ENCODE measurements at places on chromosomes 7 and 10. TPM values are rescaled to one million over a fixed set of nuclear protein-coding genes. Genes with fewer than 3 reads are reported as not detected.

DNA sequence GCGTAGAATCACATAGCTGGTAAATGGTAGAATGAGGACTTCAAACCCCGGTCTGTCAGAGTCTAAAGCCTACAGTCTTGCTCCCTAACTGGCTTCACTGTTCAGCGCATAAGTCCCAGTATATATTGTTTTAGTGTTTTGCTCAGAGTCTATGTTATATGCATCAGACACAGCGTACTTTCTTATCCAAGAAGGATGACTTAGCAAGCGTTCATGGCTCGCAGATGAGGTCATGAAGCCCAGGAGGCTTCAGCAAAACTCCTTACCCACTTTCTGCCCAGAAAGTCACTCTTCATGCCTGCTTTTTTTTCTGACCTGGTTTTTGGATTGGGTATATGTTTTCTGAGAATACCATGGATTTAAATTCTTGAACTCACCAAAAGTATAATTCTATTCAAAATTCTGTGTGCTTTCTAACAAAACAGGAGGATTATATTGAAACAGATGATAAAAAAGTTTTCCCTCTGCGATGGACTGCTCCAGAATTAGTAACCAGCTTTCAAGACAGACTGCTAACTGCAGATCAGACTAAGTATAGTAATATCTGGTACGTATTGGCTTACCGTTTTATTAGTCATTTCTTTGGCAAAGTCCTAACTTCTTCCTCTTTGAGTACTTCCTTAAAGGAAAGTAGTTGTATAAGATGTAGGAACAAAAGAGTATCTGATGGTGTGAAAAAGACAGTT, 24.6 kb upstream of the BHLHA15 start:
- DNase-seq = no peak
- H3K4me1 ChIP-seq = no peaks in the 10 kb centered on the region
- H3K36me3 ChIP-seq = peaks cover 3% of the 10 kb centered on the region
- H3K27ac ChIP-seq = no peak overlapping the region

GRCh38 chr7:6205971-6206660, 66.3 kb downstream of the CYTH3 start:
- no peak for DNase-seq
- no peaks in the 10 kb centered on the region for H3K27me3 ChIP-seq

DNA sequence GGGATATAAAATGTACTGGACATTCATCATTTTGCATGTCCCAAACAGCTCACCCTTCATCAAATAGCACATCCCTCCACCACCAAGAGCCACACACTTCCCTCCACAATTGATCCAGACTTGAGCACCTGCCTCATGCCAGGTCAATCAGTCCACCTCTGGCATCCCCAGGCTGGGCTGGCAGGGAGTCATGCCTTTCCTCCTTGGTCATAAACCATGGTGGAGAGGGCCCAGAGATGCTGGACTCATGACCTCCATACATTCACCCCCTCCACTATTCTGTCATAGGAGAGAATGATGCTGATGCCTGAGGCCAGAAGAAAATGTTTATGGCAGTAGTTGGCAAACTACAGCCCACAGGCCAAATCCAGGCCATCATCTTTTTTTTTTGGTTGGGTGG, 16.1 kb upstream of the GDF10 start:
- H3K27ac ChIP-seq = no peak overlapping the region
- no peaks in the 10 kb centered on the region for H3K36me3 ChIP-seq
- H3K27me3 ChIP-seq = peaks cover 11% of the 10 kb centered on the region
- no peak for DNase-seq
- no peaks in the 10 kb centered on the region for H3K4me1 ChIP-seq

DNA sequence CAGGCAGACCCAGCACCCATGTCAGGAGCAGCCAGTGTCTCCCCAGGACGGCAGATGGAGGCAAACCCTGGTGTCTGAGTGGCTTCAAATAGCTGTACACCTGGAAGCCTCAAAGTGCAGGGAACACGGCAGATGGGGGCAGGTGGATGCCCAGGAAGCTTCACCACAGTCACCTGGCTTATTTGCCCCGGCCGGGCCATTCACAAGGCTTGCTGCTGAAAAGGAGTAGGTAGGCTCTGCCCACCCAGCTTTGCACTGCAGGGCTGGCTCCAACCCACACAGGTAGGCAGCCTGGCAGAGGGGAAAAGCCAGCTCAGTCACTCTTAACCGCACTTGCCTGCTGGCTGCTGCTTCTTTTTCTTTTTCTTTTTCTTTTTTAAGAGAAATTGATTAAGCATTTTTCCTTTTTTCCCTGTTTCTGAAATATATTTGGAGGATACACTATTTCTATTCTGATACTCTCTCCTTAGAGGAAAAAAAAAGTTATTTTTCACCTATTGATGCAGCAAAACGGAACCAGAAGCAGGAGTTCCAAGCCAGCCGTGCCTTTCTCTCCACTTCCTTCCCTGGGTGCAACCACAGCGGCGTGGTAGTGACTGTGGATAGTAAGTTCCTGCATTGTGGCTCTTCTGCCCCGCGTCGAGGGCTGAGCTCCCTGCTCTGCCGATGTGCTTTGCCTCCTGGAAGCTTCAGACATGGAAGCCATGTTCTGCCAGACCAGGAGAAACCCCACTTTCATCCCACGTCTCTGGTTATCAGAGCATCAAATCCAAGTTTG, 118.3 kb downstream of the KLF6 start:
- no peaks in the 10 kb centered on the region for H3K36me3 ChIP-seq
- peak overlapping the region; percentile 99 for H3K27ac ChIP-seq
- DNase-seq = no peak
- H3K4me1 ChIP-seq = peaks cover 23% of the 10 kb centered on the region

DNA sequence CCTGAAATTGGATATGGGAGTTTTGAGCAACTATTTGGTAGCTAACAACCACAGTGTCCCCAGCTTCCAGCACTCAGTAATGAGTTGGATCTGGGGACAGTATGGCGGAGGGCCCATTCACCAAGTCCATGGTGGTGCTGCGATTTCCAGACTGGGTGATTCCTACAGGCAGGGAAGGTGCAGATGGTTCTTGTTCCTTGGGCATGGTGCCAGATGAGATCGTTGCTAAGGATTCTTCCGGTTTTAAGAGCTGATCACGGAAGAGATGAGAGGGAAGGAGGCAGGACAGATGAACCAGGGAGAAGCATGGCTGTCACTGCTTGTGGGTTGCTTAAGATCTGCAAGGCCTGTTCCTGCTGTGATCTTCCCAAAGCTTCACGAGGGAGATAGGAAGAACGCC, 380.3 kb downstream of the TCERG1L start:
- no peak overlapping the region for H3K27ac ChIP-seq
- no peak overlapping the region for H3K4me3 ChIP-seq
- no peaks in the 10 kb centered on the region for H3K36me3 ChIP-seq
- DNase-seq = no peak

DNA sequence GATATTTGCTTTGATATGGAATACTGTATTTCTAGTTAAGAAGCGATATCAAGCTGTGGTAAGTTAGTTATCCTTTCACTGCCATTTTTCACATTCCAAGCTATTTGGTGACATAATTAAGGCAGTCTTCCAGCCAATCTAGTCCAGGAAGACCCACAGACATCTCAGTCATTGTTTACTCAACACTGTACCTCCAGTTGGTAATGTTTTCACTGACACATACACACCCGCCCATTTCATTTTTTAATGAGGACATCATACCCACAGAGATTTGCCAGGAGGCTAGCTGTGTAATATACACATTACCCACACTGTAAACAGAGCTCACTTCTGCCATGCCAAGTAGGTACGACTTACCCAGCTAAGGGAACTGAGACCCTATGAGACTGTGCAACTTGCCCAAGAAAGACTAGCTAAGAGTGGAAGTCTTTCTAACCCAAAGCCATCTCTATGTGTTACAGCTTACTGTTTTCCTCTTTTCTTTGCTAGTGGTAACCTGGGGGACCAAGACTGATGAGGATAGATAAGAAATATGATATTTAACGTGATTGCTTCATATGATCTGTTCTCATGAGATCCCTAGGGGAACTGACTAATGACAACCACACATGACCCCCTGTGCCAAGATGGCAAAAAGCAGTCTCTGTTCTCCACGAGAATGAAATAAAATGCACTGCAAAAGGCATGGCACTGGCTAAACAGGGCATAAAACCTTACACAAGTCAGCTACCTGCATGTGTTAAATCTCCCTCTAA, 179.0 kb downstream of the DGKI start:
- no peaks in the 10 kb centered on the region for H3K36me3 ChIP-seq
- H3K27me3 ChIP-seq = peaks cover 68% of the 10 kb centered on the region
- no peak overlapping the region for H3K27ac ChIP-seq
- H3K4me3 ChIP-seq = no peak overlapping the region

- H3K4me1 ChIP-seq = no peaks in the 10 kb centered on the region
- peak; percentile 52 for DNase-seq
- no peak overlapping the region for H3K27ac ChIP-seq
- no peaks in the 10 kb centered on the region for H3K36me3 ChIP-seq
These were observed 21.0 kb upstream of the HPS1 start for GRCh38 chr10:98467506-98468318.

- no peaks in the 10 kb centered on the region for H3K27me3 ChIP-seq
- peaks cover 8% of the 10 kb centered on the region for H3K4me1 ChIP-seq
- no peak overlapping the region for H3K4me3 ChIP-seq
- no peak for DNase-seq
- 0 out of 2 replicates have a peak overlapping the region, but pooled peaks have one; percentile 21 for H3K27ac ChIP-seq
- H3K36me3 ChIP-seq = no peaks in the 10 kb centered on the region
These were observed 9.6 kb upstream of the EIF3A start for GRCh38 chr10:119090026-119090795.

GRCh38 chr10:53458007-53458406, 685.4 kb upstream of the MBL2 start:
- H3K27ac ChIP-seq = no peak overlapping the region
- H3K4me3 ChIP-seq = no peak overlapping the region
- no peaks in the 10 kb centered on the region for H3K36me3 ChIP-seq
- H3K27me3 ChIP-seq = no peaks in the 10 kb centered on the region
- DNase-seq = no peak

DNA sequence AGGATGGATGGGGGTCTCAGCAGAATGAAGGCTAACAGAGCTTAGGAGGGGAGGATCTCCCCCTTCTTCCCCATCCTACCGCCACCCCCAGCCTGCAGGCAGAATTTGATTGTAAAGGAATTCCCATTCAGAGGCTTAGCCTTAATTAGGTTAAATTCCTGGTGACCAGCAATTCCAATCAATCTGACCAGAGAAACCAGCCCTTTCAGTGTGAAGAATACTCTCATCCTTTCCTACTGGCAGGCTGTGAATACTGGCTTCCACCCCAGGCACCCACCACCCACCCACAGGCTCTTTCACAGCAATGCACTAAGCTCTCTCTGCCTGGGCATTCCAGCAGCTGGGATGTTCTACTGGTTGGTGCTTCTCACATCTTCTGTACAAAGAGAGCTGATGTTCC, 137.9 kb upstream of the LYZL1 start:
- no peak overlapping the region for H3K4me3 ChIP-seq
- H3K36me3 ChIP-seq = no peaks in the 10 kb centered on the region
- no peak overlapping the region for H3K27ac ChIP-seq
- H3K27me3 ChIP-seq = no peaks in the 10 kb centered on the region

DNA sequence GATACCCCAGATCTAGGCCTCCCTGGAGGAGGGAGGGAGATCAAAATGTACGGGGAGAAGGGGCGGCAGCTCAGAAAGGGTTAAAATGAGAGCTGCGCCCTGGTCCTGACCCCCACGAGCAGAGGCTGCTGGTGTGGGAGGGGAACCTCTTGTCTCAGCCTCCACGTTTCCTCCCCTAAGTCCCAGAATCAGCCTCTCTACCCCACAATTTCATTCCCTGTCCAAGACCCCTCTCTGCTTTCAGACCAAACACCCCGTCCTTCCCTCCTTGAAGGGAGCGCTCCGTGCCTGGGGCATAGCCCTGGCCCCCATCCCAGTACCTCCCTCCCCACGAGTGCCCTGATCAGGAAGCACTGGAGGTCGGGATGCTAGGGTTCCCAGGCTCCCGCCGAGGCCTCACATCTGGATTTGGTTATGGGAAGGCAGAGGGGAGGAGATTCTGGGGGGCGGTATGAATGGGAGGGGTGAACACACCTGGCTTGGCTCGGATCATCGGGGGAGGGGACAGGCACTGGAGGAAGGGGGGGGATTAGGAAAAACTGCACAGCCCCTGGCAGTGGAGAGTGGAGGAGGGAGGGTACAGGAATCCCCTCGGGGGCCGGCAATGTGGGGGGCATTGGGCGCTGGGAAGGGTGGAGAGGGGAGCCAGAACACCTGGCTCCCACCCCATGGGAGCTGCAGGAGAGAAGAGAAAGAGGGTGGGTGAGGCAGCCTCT, 2.7 kb downstream of the EPHB4 start:
- no peak overlapping the region for H3K27ac ChIP-seq
- no peaks in the 10 kb centered on the region for H3K27me3 ChIP-seq
- H3K36me3 ChIP-seq = no peaks in the 10 kb centered on the region
- no peak for DNase-seq

GRCh38 chr7:109879287-109879828, 1211.6 kb upstream of the LRRN3 start:
- H3K4me1 ChIP-seq = no peaks in the 10 kb centered on the region
- DNase-seq = no peak
- H3K27me3 ChIP-seq = no peaks in the 10 kb centered on the region

GRCh38 chr7:3434611-3435010, 133.6 kb downstream of the SDK1 start:
- H3K4me3 ChIP-seq = no peak overlapping the region
- H3K27me3 ChIP-seq = peaks cover 10% of the 10 kb centered on the region
- DNase-seq = no peak
- peaks cover 7% of the 10 kb centered on the region for H3K4me1 ChIP-seq
- H3K27ac ChIP-seq = no peak overlapping the region
- H3K36me3 ChIP-seq = no peaks in the 10 kb centered on the region

- 0 out of 2 replicates have a peak overlapping the region, but pooled peaks have one; percentile 3 for H3K27ac ChIP-seq
- DNase-seq = no peak
- peaks cover 70% of the 10 kb centered on the region for H3K4me1 ChIP-seq
- peaks cover 21% of the 10 kb centered on the region for H3K36me3 ChIP-seq
- H3K4me3 ChIP-seq = peak overlapping the region; percentile 60
- no peaks in the 10 kb centered on the region for H3K27me3 ChIP-seq
These were observed 752 bp upstream of the CAMK2G start for GRCh38 chr10:73875139-73875475.

- no peak overlapping the region for H3K27ac ChIP-seq
- DNase-seq = no peak
- no peaks in the 10 kb centered on the region for H3K27me3 ChIP-seq
- H3K4me3 ChIP-seq = no peak overlapping the region
These were observed 18.3 kb upstream of the RPA3 start for GRCh38 chr7:7736671-7737070.

DNA sequence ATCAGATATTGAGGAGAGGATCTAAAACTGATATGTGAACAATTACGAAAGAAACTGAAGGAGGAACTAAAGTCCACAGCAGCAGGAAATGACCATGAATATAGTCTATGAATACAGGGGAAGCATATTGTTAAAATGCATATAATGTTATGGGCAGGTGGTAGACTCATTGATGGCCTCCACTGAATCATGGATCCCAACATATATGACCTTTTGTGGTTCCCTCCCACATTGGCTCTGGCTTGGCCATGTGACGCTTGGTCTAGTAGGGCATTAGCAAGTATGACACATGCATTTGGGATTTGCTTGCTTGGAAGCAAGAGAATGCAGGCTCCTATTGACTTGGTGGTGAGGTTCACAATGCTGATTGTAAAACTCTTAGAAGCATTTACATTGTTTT, 55.2 kb upstream of the RAB18 start:
- no peak overlapping the region for H3K27ac ChIP-seq
- DNase-seq = no peak
- H3K36me3 ChIP-seq = no peaks in the 10 kb centered on the region
- no peaks in the 10 kb centered on the region for H3K27me3 ChIP-seq

Gene SEMA3E
- 2.1 TPM for total RNA-seq

Gene KIAA1217
- 26.2 TPM for total RNA-seq

Gene TMEM26
- not detected for total RNA-seq

Gene SLC13A1
- total RNA-seq = not detected

Gene SPDYE1
- not detected for total RNA-seq

Gene ZNF488
- 18.1 TPM for total RNA-seq

Gene SKIDA1
- total RNA-seq = 0.65 TPM

Gene SLC26A3
- total RNA-seq = not detected

Measured in PC-9 (cell line).